Urothelium cell line (cell line): ENCODE measurements at places on chromosomes 3 and 15.
A peak's percentile ranks its signal among the peaks of the same experiment; 100 is the strongest.

GRCh38 chr3:131846296-131846924, 188.4 kb downstream of the CPNE4 start:
- no peak for DNase-seq

GRCh38 chr3:148202386-148202785, 495.3 kb upstream of the AGTR1 start:
- DNase-seq, result no peak

- no peak for DNase-seq
These were observed 42.7 kb downstream of the KIF9 start for GRCh38 chr3:47239929-47240328.

- no peak for DNase-seq
These were observed 96.3 kb downstream of the SOX2 start for GRCh38 chr3:181808053-181808452.

GRCh38 chr3:111610612-111611054, 15.5 kb upstream of the ZBED2 start:
- DNase-seq, result no peak

GRCh38 chr15:71660501-71660900, 149.9 kb upstream of the NR2E3 start:
- DNase-seq, result no peak

DNA sequence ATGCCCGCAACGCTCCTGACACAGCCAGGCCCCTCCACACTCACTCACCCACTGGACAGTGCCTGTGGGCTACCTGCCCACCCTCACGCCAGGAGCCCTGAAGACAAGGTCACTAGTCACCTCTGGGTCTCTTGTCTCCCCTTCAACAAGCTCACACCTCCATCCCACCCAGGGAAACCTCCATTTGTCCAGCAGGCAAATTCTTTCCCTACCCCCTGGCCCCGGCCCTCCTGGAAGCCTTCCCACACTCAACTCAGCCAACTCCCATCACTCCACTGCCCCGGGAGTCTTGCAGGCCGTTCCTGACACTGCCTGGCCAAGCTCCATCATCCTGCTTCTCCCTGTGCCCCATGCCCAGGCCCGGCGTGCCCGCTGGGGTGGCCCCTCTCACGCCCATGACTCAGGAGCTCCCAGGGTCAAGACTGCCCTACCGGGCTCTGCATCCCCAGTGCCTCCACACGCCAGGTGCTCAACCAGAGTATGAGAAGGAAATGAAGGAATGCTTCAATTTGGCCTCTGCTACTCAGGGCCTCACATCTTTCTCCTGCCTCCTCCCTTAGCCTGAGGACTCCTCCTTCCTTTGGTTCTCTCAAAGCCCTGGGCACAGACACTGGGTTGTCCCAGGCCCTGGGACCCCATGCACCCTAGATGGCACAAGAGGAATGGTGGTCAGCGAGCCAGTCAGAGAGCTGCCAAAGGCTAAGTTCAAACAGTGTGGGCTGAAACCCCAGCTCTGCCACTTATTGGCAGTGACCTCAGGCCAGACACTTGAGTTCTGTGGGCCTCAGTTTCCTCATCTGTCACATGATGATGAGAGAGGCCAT, 88.6 kb downstream of the SEC22A start:
- no peak for DNase-seq

- peak; percentile 85 for DNase-seq
These were observed 68.8 kb downstream of the CTNNB1 start for GRCh38 chr3:41267975-41268640.

GRCh38 chr3:63895422-63896189, 16.6 kb downstream of the SCAANT1 start:
- no peak for DNase-seq

- no peak for DNase-seq
These were observed 62.4 kb downstream of the CD200 start for GRCh38 chr3:112395181-112395895.

GRCh38 chr3:177894081-177894728, 642.0 kb upstream of the KCNMB2 start:
- no peak for DNase-seq

- DNase-seq, result peak; percentile 64
These were observed 61.6 kb upstream of the CTNNB1 start for GRCh38 chr3:41137686-41138111.

- DNase-seq, result no peak
These were observed 31.6 kb downstream of the ISL2 start for GRCh38 chr15:76368122-76368621.

- DNase-seq, result peak; percentile 19
These were observed 46.2 kb downstream of the CD200 start for GRCh38 chr3:112379020-112379690.

- no peak for DNase-seq
These were observed 389.5 kb upstream of the RASGRP1 start for GRCh38 chr15:38954090-38954489.

- DNase-seq, result no peak
These were observed 16.4 kb downstream of the ZNF654 start for GRCh38 chr3:88075497-88075896.

DNA sequence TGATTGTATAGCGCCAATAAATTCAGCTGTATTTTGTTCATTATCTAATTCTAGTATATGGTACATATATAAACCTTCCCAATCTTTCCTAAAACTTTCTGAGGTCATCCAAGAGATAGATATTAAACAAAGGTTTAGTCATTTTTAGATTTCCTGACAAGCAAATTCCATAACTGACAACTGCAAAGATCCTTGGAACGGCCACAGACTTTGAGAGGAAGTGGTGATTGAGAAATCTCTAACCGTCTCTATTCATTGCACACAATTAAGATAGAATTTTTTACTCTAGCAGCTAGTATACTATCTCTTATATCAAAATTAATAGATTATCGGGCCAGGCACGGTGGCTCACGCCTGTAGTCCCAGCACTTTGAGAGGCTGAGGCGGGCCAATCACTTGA, 4.7 kb downstream of the CSNK1G1 start:
- no peak for DNase-seq

DNA sequence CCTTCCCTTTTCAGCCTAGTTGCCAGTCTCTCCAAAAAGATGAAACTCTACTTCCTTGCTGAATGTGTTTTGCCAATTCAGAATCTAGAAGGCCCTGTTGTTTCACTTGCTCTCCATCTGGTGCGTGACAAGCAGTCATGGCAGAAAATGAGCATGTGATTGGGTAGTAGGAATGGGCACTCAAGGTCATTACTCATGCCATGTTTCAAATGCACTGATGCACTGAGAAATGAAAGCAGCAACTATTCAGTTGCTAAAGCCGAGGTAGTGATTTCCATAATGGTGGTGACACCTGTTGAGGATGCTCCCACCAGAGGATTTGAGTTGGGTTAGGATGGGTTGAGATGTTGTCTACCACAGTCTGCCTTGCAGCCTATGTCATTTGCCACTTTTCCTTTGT, 12.7 kb downstream of the ZBTB38 start:
- DNase-seq, result no peak

- DNase-seq, result peak; percentile 25
These were observed 552.5 kb upstream of the ROBO2 start for GRCh38 chr3:76487446-76487845.

DNA sequence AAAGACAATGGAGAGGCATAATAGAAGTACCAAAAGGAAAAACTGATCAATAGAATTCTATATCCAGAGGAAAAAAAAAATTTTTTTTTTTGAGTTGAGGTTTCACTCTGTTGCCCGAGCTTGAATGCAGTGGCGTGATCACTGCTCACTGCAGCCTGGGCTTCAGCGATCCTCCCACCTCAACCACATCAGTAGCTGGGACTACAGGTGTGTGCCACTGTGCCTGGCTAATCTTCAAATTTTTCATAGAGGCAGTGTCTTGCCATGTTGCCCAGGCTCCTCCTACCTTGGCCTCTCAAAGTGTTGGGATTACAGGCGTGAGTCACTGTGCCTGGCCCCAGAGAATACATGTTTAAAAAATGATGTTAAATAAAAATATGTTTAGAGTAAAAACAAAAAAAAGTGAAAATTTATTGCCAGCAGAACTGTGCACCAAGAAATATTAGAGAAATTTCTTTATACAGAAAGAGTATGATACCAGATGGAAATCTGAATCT, 154.3 kb upstream of the ZBTB20 start:
- DNase-seq, result no peak

- no peak for DNase-seq
These were observed 50.7 kb downstream of the DNAJB8 start for GRCh38 chr3:128415773-128416577.

GRCh38 chr15:99989095-99989494, 255.9 kb upstream of the LYSMD4 start:
- DNase-seq, result no peak

- no peak for DNase-seq
These were observed 9.4 kb upstream of the SEMA3B start for GRCh38 chr3:50259432-50260026.

- no peak for DNase-seq
These were observed 3.1 kb upstream of the CD276 start for GRCh38 chr15:73681063-73681462.

DNA sequence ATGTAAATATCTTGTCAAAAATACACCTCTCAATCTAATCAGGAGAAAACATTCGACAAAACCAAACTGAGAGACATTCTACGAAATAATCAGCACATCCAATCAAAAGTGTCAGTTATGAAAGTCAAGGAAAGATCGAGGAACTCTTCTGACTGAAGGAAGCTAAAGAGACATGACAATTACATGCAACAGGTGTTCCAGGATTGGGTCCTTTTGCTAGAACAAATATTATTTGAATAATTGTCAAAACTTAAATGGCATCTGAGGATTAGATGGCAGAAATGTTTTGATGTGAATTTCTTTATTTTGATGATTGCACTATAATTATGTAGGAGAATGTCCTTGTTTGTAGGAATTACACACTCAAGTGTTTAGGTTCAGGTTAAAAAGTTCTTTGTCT, 124.1 kb upstream of the HES1 start:
- DNase-seq, result no peak
